ENCODE measurements at places on chromosomes 13 and 19. TPM values are rescaled to one million over a fixed set of nuclear protein-coding genes. Genes with fewer than 3 reads are reported as not detected.

Gene MARK4
- 0.95 TPM for polyA plus RNA-seq

Gene NAPSA
- polyA plus RNA-seq, result 2.0 TPM

Gene ZNF471
- 0.61 TPM for polyA plus RNA-seq

GRCh38 chr13:66937423-66937822 is 292.7 kb downstream of the PCDH9 start:
- DNase-seq, result no peak

DNA sequence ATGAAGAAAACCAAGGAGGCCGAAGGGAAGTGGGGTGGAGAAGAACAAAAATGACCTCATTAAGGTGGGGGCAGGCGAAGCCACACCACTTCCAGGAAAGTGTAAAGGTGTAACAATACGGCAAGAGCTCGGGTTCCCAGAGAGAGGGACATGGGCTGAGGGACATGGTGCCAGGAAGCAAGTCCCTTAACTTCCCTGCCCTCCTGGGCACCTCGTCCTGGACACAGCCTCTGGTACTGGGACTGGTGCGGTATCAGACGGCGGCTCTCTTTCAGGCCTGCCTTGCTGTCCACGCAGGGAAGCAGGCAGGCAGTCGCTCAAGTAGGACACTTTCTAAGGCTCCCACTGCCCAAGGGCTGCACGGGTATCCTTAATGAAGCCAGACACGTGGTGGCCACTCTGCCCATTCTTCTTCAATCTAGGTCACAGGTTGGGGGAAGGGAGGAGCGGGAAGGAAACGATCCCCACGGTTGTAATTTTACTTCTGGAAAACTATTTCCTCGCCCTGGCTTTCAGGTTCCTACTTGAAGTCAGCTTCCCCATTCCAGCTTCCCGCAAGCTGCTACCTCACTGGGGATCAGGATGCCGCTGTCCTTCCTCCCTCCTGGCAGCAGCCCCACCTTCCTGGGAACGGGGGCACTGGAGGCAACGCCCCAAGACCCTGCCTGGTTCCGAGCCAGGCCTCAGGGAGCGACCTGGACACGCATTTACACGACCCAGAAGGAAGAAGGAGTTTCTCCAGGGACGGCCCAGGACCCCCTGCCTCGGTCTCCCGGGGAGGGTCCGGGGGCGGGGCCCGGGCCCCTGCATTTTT is 1.2 kb downstream of the AP3D1 start:
- no peak for DNase-seq

- DNase-seq, result peak; percentile 56
These were observed 7.2 kb downstream of the UHRF1 start for GRCh38 chr19:4916292-4917082.

DNA sequence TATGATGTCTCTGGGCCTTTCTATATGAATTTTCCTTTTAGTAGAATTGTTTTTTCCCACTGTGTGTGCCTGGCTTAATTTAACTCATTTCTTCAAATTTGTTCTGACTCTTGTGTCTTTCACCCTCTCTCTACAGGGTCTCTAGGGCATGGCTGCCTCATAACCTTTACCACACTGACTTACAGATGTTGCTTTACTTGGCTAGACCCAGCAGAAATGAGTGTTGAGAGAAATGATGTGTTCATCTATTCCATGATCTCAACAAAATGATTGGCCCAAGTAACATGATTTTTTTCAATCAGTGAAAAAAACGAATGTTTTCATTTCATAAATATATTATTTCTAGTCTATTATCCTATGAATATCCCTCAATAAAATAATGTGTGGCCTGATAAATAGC is 195.0 kb downstream of the GPC5 start:
- no peak for DNase-seq

- DNase-seq, result no peak
These were observed 49.3 kb downstream of the MBD3L1 start for GRCh38 chr19:8881512-8881911.

- no peak for DNase-seq
These were observed 1394.3 kb upstream of the SLC10A2 start for GRCh38 chr13:104460554-104460953.

GRCh38 chr19:17240062-17240752 is 5.5 kb downstream of the NR2F6 start:
- DNase-seq, result no peak

All from naive thymus-derived CD8-positive, alpha-beta T cell (primary cell).